ENCODE measurements at places on chromosomes 7 and 10. TPM values are rescaled to one million over a fixed set of nuclear protein-coding genes. Genes with fewer than 3 reads are reported as not detected.
A peak's percentile ranks its signal among the peaks of the same experiment; 100 is the strongest.

PGAM1 gene
- 246 TPM for total RNA-seq

ATOH7 gene
- total RNA-seq: 0.71 TPM

CALHM1 gene
- not detected for total RNA-seq

LDB3 gene
- 42.1 TPM for total RNA-seq

TMEM248 gene
- 66.2 TPM for total RNA-seq

SEM1 gene
- 37.0 TPM for total RNA-seq

NUTM2B gene
- 0.82 TPM for total RNA-seq

ACTA2 gene
- total RNA-seq: 2,836 TPM

ZNF487 gene
- total RNA-seq: 12.2 TPM

NEBL gene
- total RNA-seq: 1.3 TPM

ASAH2 gene
- 0.14 TPM for total RNA-seq

TMED4 gene
- total RNA-seq: 173 TPM

GRCh38 chr10:31721096-31721495, 207.5 kb downstream of the ARHGAP12 start:
- H3K27ac ChIP-seq: no peak overlapping the region
- no peaks in the 10 kb centered on the region for H3K36me3 ChIP-seq
- no peak overlapping the region for H3K4me3 ChIP-seq
- H3K27me3 ChIP-seq: no peaks in the 10 kb centered on the region
- no peaks in the 10 kb centered on the region for H3K4me1 ChIP-seq

DNA sequence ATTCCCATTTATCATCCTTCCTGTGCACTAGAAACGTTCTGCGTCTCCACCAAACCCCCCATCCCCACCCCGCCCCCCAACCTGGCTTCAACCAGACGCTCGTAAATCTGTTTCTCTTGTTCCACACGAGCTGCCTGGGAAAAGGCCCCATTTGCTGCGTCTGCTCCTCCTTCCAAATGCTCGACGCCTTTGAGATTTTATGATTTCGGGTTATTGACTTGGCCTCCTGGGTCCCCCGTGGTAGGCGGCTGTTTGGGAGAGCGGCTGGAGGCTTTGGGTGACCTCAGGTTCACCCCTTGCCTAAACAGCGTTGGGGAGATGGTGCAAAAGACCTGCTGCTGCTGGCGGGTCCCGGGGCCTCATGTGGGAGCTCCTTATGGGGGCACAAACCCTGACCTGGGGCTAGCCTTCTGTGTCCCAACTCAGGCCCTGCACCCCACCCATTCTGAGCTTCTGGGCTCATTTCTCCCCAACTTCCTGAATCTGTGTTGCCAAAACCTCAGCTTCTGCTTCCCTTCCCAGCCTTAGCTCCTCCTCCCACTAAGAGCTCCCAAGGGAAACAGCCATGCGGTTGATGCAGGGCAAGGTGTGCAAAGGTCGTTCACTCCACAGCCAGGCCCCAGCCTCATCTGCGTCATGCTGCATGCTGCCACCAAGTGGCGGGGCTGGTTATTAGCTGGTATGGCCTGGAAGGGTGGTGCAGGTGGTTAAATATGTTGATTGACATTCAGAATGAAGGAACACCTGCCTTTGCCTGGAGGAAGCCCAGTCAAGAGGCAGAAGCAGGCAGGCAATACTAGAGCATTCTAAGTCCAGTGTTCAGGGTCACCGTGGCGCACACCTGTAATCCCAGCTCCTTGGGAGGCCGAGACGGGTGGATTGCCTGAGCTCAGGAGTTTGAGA, 49.1 kb upstream of the ELN start:
- H3K27me3 ChIP-seq: no peaks in the 10 kb centered on the region
- peaks cover 51% of the 10 kb centered on the region for H3K4me1 ChIP-seq
- no peak overlapping the region for H3K27ac ChIP-seq
- H3K36me3 ChIP-seq: no peaks in the 10 kb centered on the region

DNA sequence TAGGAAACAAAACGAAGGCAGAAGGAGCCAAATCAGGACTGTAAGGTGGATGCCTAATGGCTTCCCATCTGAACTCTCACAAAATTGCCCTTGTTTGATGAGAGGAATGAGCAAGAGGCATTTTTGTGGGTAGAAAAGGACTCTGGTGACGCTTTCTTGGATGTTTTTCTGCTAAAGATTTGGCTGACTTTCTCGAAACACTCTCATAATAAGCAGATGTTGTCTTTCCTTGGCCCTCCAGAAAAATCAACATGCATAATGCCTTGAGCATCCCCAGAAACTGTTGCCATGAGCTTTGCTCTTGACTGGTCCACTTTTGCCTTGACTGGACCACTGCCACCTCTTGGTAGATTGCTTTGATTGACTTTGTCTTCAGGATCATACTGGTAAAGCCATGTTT, 13.5 kb downstream of the PTPN12 start:
- DNase-seq: no peak
- no peak overlapping the region for H3K4me3 ChIP-seq
- no peaks in the 10 kb centered on the region for H3K36me3 ChIP-seq
- H3K4me1 ChIP-seq: peaks cover 48% of the 10 kb centered on the region
- no peaks in the 10 kb centered on the region for H3K27me3 ChIP-seq

GRCh38 chr7:54955296-54955695, 63.5 kb upstream of the EGFR start:
- no peaks in the 10 kb centered on the region for H3K27me3 ChIP-seq
- H3K36me3 ChIP-seq: no peaks in the 10 kb centered on the region
- no peaks in the 10 kb centered on the region for H3K4me1 ChIP-seq

GRCh38 chr10:45071043-45071813, 70.5 kb downstream of the ZNF22 start:
- no peak for DNase-seq
- H3K36me3 ChIP-seq: no peaks in the 10 kb centered on the region
- H3K27me3 ChIP-seq: no peaks in the 10 kb centered on the region

GRCh38 chr7:21806388-21806787, 139.3 kb downstream of the CDCA7L start:
- no peak overlapping the region for H3K27ac ChIP-seq
- H3K4me3 ChIP-seq: no peak overlapping the region
- H3K4me1 ChIP-seq: no peaks in the 10 kb centered on the region
- no peaks in the 10 kb centered on the region for H3K27me3 ChIP-seq
- no peaks in the 10 kb centered on the region for H3K36me3 ChIP-seq

DNA sequence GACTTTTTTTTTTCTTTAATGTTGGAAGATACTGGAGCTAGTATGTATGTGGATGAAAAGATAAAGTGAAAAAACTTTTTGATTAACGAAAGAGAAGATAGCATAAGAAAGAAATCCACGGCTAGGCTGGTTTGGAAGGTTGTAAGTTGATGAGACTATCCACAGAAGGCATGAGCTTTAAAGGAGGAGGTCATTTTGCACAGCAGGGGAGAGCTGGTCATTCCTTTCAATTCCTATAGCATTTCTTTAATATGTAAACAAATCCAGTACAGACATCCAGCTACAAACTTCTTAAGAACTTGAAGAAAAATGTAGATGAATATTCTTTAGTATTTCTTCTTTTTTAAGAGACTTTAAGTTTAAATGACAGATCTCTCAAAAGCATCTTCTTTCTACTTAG, 281.3 kb downstream of the CACNA2D1 start:
- H3K4me1 ChIP-seq: peaks cover 8% of the 10 kb centered on the region
- no peak for DNase-seq
- H3K27me3 ChIP-seq: no peaks in the 10 kb centered on the region
- H3K36me3 ChIP-seq: no peaks in the 10 kb centered on the region

GRCh38 chr10:13823096-13823708, 236.4 kb downstream of the PRPF18 start:
- no peaks in the 10 kb centered on the region for H3K4me1 ChIP-seq
- no peak overlapping the region for H3K27ac ChIP-seq
- no peaks in the 10 kb centered on the region for H3K27me3 ChIP-seq
- DNase-seq: peak; percentile 33
- H3K4me3 ChIP-seq: no peak overlapping the region

DNA sequence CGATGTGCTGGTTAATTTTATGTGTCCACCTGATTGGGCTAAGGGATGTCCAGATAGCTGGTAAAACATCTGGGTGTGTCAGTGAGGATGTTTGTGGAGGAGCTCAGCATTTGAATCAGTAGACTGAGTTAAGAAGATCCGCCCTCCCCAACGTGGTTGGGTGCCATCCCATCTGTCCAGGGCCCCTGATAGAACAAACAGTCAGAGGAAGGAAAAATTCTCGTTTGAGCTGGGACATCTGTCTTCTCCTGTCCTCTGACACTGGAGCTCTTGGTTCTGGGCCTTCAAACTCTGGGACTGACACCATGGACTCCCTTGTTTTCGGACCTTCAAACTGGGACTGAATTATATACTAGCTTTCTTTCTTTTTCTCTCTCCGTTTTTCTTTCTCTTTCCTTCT, 59.6 kb downstream of the CARD11 start:
- peaks cover 22% of the 10 kb centered on the region for H3K27me3 ChIP-seq
- no peaks in the 10 kb centered on the region for H3K4me1 ChIP-seq
- no peak overlapping the region for H3K27ac ChIP-seq
- H3K36me3 ChIP-seq: no peaks in the 10 kb centered on the region
- no peak overlapping the region for H3K4me3 ChIP-seq
- no peak for DNase-seq

GRCh38 chr10:118922226-118922625, 107.3 kb upstream of the NANOS1 start:
- H3K36me3 ChIP-seq: no peaks in the 10 kb centered on the region
- no peak overlapping the region for H3K4me3 ChIP-seq
- H3K27me3 ChIP-seq: no peaks in the 10 kb centered on the region
- no peak overlapping the region for H3K27ac ChIP-seq

DNA sequence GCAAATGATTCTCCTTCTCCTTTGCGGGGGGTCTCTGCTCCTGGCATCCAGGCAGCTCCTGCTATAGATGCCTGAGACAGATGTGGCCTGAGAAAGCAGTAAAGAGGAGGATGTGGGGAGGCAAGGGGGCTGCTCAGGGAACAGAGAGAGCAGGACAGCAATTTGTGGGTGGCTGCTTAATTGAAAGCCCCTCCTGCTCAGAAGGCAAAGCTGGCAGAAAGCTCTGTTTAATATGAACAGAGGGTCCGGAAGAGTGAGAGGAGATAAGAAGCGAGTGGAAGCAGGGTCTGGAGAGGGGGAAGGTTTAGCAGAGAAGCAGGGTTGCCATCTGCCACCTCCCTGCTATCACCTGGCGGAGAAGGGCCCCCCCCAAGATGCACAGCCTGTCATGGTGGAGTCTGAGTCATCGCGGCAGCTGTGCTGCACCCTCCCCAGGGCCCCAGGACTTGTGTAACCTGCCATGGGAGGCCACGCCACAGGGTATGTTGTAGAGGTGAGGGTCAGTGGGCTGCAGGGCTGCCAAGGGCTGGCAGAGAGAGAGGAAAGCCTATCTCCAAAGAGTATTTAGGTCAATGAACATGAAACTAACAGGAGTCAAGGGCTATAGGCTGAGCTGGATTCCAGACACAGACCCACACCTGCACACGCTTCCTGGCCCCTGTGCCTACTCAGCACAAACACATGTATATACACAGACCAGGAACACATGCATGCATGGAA, 1109.8 kb upstream of the AUTS2 start:
- no peak for DNase-seq
- H3K27ac ChIP-seq: no peak overlapping the region
- H3K4me1 ChIP-seq: no peaks in the 10 kb centered on the region
- H3K36me3 ChIP-seq: no peaks in the 10 kb centered on the region
- H3K4me3 ChIP-seq: no peak overlapping the region
- no peaks in the 10 kb centered on the region for H3K27me3 ChIP-seq

- no peaks in the 10 kb centered on the region for H3K36me3 ChIP-seq
- no peak overlapping the region for H3K4me3 ChIP-seq
- H3K27me3 ChIP-seq: peaks cover 31% of the 10 kb centered on the region
- DNase-seq: no peak
- H3K4me1 ChIP-seq: peaks cover 15% of the 10 kb centered on the region
Observed at GRCh38 chr10:97851341-97852001, 1.8 kb downstream of the GOLGA7B start.

DNA sequence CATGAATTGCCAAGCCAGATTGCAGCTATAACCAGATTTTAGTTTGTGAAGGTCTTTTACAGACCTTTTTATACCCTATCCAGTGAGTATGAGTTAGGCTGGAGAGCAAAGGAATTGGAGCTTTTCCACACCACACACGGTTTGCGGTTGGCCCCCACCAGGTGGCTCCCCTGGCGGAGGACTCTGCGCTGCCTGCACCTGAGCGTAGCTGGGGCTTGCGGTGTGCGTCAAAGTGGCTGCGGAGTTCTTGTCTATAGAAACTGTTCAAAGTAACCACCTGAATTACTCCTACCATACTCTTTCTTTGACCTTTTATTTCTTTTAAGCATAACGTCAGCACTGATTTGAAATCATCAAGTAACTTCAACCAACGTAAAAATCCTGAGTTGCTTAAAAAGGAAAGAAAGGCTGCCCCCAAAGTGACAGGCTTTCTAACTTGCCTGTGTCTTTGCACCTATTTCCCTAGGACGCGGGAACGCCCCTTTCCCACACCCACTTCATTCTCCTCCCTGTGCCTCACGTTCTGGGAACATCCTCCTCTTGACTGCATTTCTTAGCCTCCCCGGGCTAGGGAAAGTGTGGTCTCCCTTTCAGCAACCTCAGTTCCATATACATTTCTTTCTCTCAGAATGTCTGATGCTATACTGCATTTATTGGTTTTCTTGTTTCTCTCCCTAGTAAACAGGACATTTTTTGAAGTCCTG, 47.6 kb upstream of the TMEM72 start:
- H3K36me3 ChIP-seq: no peaks in the 10 kb centered on the region
- H3K27ac ChIP-seq: no peak overlapping the region
- H3K27me3 ChIP-seq: peaks cover 10% of the 10 kb centered on the region
- peaks cover 15% of the 10 kb centered on the region for H3K4me1 ChIP-seq

DNA sequence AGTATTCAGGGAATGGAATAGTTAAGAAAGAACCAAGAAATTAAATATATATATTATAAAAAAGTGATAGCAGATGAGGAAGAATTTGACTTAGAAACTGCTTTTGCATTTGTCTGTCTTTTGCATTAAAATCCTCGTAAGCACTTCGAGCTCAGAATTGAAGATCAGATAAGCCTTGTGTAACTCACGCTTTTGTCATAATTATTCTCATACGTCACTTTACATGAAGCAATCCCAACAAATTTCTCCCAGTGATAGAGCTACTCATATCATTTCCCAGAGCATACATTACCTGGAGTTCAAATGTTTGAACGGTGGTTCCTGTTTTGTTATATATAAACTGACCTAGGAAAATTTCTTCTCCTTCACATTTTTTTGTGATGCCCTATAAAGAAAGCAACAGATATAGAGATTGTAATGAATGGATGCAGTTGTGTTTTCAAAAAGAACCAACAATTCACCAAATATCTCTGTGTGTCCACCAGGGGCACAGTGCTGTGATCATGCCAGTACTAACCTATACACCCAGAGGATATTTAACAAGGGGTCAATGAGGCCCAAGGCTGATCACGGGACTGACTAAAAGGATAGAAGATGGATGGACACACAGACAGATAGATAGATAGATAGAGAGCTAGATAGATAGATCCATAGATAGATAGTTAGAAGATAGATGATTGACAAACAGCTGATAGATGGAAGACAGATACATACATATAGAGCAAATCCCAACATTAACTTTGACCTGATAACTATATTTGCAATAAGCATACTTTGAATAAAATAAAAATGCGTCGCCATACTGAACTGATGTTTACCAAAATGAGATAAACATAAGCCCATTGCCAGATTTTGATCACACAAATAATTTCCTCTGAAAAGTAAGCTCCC, 9.3 kb upstream of the HUS1 start:
- no peak for DNase-seq
- no peak overlapping the region for H3K27ac ChIP-seq
- peaks cover 12% of the 10 kb centered on the region for H3K4me1 ChIP-seq
- no peak overlapping the region for H3K4me3 ChIP-seq
- H3K27me3 ChIP-seq: no peaks in the 10 kb centered on the region
- no peaks in the 10 kb centered on the region for H3K36me3 ChIP-seq

- H3K27ac ChIP-seq: no peak overlapping the region
- no peaks in the 10 kb centered on the region for H3K4me1 ChIP-seq
- DNase-seq: no peak
Observed at GRCh38 chr10:48804740-48805182, 120.1 kb downstream of the WDFY4 start.
